GM23338 (cell line): ENCODE measurements at places on chromosomes 13 and 19. TPM values are rescaled to one million over a fixed set of nuclear protein-coding genes. Genes with fewer than 3 reads are reported as not detected.

DNA sequence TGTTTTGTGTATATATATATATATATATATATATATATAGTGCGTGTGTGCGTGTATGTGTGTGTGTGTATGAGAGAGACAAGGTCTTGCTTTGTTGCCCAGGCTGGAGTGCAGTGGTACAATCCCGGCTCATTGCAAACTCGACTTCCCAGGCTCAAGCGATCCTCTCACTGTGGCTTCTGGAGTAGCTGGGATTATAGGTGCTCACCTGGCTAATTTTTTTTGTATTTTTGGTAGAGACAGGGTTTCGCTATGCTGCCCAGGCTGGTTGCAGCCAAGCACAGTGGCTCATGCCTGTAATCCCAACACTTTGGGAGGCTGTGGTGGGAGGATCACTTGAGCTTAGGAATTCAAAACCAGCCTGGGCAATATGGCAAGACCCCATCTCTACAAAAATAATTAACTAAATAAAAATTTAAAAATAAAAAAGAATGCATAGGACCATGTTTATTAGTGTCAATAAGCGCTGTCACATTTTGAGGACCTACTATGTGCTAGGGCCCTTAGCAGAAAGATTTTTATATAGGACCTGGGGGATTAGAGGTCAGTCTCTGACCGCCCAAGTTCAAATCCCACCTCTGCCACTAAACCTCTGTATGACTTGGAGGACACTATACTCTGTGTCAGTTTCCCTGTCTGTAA is 1.8 kb downstream of the PVR start:
- peaks cover 7% of the 10 kb centered on the region; the same call in 1 of the 2 replicates for H3K36me3 ChIP-seq
- H3K27me3 ChIP-seq, result peaks cover 15% of the 10 kb centered on the region
- no peak overlapping the region for H3K27ac ChIP-seq
- peaks cover 3% of the 10 kb centered on the region; the same call in 1 of the 2 replicates for H3K4me1 ChIP-seq

NCCRP1 gene
- 3.8 and 6.2 TPM in 2 replicates for total RNA-seq

- H3K4me3 ChIP-seq, result no peak overlapping the region
- no peaks in the 10 kb centered on the region for H3K27me3 ChIP-seq
- no peak for DNase-seq
- no peaks in the 10 kb centered on the region for H3K4me1 ChIP-seq
Measured at GRCh38 chr13:113412440-113412839, 40.8 kb downstream of the ADPRHL1 start.

DNA sequence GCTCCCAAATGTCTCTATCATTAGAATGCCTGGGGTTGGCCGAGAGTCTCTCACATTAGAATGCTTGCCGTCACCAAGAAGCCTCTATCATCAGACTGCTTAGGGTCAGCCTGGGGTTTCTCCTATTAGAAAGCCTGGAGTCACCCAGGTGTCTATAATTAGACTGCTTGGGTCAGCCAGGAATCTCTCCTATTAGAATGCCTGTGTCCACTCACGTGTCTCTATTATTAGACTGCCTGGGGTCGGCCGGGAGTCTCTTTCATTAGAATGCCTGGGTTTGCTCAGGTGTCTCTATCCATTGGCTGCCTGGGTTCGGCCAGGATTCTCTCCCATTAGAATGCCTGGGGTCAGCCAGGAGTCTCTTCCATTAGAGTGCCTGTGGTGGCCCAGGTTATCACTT is 1453.1 kb downstream of the UQCRFS1 start:
- H3K36me3 ChIP-seq, result no peaks in the 10 kb centered on the region
- no peak overlapping the region for H3K4me3 ChIP-seq
- H3K27ac ChIP-seq, result no peak overlapping the region

PEAK3 gene
- total RNA-seq, result not detected in 2 replicates

- DNase-seq, result no peak
- H3K4me1 ChIP-seq, result no peaks in the 10 kb centered on the region
- no peaks in the 10 kb centered on the region for H3K27me3 ChIP-seq
- no peaks in the 10 kb centered on the region for H3K36me3 ChIP-seq
- no peak overlapping the region for H3K4me3 ChIP-seq
- no peak overlapping the region for H3K27ac ChIP-seq
Measured at GRCh38 chr19:30752876-30753275, 380.7 kb downstream of the ZNF536 start.

DNA sequence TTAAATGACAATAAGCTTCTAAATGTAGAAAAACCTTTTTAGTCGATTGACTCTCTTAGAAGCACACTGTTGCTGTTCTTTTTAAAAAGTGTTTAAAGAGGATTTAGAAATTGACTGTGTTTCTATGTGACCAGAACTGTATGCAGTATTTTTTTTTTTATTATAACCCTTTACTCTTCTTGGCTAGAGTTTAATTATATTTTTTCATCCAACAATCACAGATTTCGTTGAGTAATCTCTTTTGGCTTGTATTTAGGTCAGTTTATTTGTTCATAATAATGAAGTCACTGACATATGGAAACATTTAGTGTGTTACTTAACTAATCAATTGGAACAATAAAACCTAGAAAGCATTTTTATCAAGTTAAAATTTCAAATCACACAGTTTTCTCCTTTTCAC is 19.9 kb downstream of the CSNK1A1L start:
- H3K27ac ChIP-seq, result no peak overlapping the region
- H3K4me3 ChIP-seq, result no peak overlapping the region
- no peaks in the 10 kb centered on the region for H3K27me3 ChIP-seq
- H3K36me3 ChIP-seq, result no peaks in the 10 kb centered on the region
- no peak for DNase-seq

DNA sequence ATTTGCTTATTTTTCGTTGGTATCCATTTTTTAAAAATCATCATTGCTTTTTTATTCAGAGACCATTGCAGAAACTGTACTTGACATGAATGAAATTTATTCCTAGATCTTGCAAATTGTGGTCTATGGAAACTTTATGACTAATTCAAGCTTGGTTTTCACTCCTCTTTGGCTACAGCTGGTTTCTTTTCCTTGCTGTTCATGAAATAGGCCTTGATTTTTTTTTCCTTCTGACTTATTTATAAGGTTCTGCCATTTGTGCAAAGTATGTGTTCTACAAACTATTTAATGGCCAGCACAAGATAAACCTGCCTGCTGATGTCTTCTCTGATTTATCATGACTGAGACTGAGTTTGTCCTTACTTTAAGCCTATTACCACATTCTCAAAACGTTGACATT is 764.0 kb upstream of the SLITRK5 start:
- no peak overlapping the region for H3K27ac ChIP-seq
- no peaks in the 10 kb centered on the region for H3K4me1 ChIP-seq
- no peaks in the 10 kb centered on the region for H3K27me3 ChIP-seq
- no peaks in the 10 kb centered on the region for H3K36me3 ChIP-seq
- DNase-seq, result no peak

NOVA2 gene
- 13.7 and 14.9 TPM in 2 replicates for total RNA-seq

USPL1 gene
- total RNA-seq, result 17.9 and 24.1 TPM in 2 replicates

DNA sequence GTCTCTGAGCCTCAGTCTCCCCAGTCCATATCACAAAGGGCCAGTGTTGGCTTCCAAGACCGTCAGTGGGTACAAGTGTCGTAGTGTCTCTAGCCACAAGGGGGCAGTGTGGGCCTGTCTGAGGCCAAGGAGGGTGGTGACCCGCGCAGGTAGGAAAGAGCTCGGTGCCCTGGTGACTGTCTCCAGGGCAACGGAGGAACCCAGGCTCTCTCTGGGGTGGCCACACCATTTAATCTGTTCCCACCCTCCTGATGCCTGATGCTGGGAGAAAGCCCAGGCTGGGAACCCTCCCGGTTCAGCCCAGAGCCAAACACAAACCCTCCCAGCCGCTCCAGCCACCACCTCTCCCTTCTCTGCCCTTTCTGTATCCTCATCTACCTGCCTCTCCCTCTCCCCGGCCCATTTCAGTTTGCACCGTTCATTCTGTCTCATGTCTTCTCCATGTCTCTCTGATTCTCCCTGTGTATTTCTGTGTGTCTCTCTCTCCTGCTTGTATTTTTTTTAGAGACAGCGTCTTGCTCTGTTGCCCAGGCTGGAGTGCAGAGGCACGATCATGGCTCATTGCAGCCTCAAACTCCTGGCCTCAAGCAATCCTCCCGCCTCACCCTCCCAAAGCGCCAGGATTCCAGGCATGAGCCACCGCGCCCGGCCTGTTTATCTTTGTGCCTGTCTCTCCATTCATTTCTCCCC is 17.5 kb upstream of the MEIS3 start:
- H3K4me3 ChIP-seq, result no peak overlapping the region
- peaks cover 3% of the 10 kb centered on the region; the same call in 1 of the 2 replicates for H3K4me1 ChIP-seq
- 0 out of 2 replicates have a peak, but pooled peaks cover 2% of the 10 kb centered on the region for H3K27me3 ChIP-seq

DNA sequence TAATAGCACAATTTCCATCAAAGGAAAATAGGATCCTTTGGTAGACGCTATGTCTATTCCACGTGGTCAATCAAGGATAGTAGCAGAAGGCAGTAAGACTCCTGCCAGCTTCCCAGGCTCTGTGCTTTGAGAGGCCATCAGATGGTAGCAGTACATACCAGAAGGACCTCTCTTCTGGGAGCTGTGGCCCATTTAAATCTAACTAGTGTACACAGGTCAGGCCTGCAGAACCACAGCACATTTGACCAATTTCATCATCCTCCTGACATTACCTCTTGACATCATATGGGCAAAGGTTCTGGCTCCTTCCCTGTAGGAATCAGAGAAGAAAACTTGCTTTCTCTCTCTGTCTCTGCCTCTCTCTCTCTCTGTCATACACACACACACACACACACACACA is 229.6 kb upstream of the HTR2A start:
- no peaks in the 10 kb centered on the region; the same call in 1 of the 2 replicates for H3K4me1 ChIP-seq
- no peak for DNase-seq
- H3K27me3 ChIP-seq, result no peaks in the 10 kb centered on the region
- H3K4me3 ChIP-seq, result no peak overlapping the region
- H3K27ac ChIP-seq, result no peak overlapping the region

DNA sequence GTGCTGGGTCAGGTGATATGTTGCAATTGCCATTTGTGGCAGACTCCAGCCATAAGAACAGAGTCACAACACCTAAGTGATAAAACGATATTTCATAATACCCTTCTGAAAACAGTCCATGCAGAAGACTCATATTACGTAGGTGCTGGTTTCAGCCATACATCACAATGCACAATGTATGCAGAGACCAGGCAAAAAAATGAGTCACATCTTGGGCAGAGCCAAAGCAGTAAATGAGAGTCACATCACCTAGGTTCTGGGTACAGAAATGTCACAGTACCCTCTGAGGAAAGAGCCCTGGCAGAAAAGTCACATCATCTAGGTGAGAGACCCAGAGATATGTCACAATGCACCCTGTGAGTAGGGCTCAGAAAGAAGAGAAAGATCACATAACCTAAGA is 125.2 kb upstream of the ZNF91 start:
- H3K4me3 ChIP-seq, result no peak overlapping the region
- peaks cover 13% of the 10 kb centered on the region for H3K4me1 ChIP-seq
- DNase-seq, result no peak
- H3K27me3 ChIP-seq, result no peaks in the 10 kb centered on the region
- no peak overlapping the region for H3K27ac ChIP-seq
- no peaks in the 10 kb centered on the region for H3K36me3 ChIP-seq
